ENCODE measurements at places on chromosomes 6 and 20. TPM values are rescaled to one million over a fixed set of nuclear protein-coding genes. Genes with fewer than 3 reads are reported as not detected.
A peak's percentile ranks its signal among the peaks of the same experiment; 100 is the strongest.

Gene PDSS2
- total RNA-seq, result 14.9 TPM

Gene B3GALT4
- total RNA-seq, result 2.0 TPM

Gene OTOR
- not detected for total RNA-seq

Gene SAMD10
- total RNA-seq, result 8.0 TPM

Gene TRIM31
- total RNA-seq, result not detected

Gene PGC
- not detected for total RNA-seq

Gene MYBL2
- total RNA-seq, result 124 TPM

DNA sequence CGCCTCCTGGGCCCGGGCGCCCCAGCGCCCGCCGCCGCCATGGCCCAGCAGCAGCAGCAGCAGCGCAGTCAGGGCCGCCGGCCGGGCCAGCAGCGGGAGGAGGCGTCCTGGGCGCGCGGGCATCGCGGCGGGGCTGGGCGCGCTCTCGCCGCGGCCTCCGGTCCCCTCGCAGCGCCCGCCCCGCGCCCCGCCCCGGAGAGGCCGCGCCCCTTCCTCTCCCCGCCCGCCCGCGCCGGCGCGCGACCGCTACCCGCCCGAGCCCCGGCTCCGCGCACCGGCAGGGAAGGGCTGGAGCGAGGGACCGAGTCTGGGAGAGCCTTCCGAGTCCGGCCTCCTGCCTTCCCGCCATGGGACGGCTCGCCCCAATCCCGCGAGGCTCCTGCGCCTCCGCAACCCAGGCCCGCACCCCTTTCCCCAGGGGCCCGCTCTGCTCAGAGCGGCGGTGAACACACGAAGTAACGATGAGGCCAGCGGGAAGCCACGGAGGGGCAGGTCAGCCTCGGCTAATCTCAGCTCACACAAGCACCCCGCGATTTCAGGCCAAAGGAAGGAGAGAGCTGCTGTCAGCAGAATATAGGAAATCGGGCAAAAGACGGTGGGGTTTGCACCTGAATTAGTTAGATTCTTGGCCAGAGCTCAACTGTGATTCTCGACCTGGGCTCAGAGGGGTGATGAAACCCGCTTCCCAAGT, at the start of gene TXNDC5:
TXNDC5 (minus strand) TSS at position 135 of the 691 bp plus-strand sequence; CDS start at position 123, 12 bp downstream.
- DNase-seq, result peak; percentile 66

- DNase-seq, result no peak
Measured at GRCh38 chr6:45116714-45117410, 211.3 kb upstream of the RUNX2 start.

DNA sequence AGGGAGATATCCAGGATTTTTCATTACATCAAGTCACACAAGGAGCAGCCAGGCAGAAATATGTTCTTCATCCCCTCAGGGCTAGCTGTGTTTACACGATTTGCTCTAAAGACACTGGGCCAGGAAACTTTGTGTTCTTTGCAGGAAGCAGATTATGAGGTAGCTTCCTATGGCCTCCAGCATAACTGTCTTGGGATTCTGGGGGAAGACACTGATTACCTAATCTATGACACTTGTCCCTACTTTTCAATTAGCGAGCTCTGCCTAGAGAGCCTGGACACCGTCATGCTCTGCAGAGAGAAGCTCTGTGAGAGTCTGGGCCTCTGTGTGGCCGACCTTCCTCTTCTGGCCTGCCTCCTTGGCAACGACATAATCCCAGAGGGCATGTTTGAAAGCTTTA, 11.2 kb downstream of the FAM120B start:
- DNase-seq, result no peak

DNA sequence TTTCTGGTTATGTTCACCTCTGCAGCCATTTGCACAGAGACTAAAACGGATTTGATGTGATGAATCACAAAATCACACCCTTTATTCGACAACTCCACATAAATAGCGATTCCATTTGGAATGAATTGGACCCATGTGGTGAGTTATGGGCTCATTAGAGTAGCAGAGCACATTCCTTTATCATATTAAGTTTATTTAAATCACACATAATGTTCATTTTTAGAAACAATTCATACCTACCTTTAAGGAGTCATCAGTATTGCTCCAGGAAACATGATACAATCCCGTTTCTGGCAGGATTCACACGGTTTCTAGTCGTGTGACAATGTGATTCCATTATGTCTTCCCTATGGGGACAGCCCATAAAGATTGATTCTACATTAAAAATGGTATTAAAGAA, 303.5 kb downstream of the CDH4 start:
- DNase-seq, result no peak

- DNase-seq, result peak; percentile 15
Measured at GRCh38 chr20:41029150-41029901, 704 bp downstream of the TOP1 start.

- no peak for DNase-seq
Measured at GRCh38 chr20:4951299-4951698, 50.0 kb downstream of the SLC23A2 start.

DNA sequence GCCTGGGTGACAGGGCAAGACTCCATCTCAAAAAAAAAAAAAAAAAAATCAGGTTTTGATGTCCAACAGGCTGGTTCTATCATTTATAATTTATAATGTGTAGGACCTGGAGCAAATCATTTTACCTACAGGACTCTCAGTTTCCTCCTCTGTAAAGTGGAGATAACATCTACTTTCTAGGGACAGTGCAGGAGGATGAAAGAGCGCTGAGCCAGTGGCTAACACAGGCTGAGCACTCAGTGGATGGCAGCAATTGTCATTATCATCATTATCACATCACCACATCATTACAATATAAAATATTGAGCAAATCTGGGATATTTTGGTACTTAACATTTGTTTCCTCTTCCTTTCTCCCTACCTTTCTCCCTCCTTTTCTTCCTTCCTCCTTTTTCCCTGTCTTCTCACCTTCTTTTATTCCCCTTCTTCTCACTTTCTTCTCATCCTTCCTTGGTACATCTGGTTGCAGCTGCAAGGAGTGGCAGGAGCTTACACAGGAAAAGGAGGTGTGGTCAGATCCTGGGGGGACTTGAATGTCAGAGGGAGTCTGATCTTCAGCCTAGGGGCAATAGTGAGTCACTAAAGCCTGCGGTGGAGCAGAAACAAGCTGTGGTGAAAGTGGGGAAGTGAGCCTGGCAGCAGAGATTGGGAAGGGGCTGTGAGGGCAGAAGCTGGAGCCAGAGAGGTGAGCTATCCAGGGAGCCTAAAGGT, 24.6 kb upstream of the CTNNBL1 start:
- DNase-seq, result no peak

DNA sequence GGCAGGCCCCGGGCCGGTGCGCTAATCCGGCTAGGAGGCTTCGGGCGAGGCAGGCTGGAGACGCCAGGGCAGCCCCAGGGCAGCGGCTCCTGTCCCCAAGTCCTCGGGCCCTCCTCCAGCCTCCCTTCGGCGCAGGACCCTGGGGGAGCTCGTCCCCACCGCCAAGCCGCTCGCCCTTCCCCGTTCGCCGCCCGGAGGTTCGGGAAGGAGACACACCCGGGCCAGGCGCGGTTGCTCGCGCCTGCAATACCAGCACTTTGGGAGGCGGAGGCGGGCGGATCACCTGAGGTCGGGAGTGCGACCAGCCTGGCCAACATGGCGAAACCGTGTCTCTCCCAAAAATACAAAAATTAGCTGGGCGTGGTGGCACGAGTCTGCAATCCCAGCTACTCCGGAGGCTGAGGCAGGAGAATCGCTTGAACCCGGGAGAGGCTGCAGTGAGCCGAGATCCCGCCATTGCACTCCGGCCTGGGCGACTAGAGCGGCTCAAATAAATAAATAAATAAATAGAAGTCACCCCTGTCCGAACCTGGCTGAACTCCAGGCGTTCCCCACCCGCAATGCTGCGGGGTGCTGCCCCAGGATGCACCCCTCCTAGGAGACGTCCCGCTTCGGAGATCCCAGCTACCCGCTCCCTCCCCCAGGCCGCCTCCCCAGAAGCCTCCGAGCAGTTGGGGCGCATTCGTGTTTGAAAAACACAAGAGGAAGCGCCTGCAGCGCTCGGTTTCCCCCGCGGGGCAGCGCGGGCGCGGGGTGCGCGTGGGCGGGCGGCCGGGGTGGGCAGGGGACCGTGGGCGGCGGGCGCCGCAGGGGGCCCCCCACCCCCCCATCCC, 27.5 kb downstream of the SERPINB9 start:
- peak; percentile 17 for DNase-seq

DNA sequence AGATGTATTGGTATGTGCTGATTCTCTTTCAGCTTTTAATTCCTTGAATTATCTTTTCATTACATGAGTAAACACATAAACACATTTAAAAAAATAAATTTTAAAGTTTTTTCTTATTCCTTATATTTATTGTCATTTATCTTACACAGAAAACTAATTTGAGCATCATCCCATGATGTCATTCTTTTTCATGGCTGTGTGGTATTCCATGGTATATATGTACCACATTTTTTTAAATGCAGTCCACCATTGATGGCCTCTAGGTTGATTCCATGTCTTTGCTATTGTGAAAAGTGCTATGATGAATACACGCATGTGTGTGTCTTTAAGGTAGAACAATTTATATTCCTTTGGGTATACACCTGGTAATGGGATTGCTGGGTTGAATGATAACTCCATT, 33.3 kb downstream of the OTOR start:
- no peak for DNase-seq

GRCh38 chr6:40341726-40342125, 245.4 kb downstream of the LRFN2 start:
- no peak for DNase-seq

DNA sequence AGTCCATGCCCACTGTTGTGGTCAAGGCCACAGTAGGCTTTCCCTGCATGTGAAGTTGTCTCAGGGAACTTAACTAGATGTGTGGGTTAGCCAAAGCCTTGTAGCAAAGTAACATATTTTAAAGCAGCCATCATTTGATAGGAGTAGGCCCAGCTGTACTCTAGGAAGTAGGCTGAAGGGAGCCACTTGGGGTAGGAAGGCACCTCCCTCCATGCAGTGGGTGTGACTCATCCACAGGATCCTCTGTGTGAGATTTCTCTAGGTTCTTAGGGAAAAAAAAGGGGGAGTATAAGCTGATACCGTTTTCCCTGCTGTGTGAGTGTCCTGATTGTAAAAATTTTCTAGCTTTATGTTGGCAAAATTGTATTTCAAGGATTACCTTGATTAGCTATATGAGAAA, 44.7 kb downstream of the VAPB start:
- no peak for DNase-seq

DNA sequence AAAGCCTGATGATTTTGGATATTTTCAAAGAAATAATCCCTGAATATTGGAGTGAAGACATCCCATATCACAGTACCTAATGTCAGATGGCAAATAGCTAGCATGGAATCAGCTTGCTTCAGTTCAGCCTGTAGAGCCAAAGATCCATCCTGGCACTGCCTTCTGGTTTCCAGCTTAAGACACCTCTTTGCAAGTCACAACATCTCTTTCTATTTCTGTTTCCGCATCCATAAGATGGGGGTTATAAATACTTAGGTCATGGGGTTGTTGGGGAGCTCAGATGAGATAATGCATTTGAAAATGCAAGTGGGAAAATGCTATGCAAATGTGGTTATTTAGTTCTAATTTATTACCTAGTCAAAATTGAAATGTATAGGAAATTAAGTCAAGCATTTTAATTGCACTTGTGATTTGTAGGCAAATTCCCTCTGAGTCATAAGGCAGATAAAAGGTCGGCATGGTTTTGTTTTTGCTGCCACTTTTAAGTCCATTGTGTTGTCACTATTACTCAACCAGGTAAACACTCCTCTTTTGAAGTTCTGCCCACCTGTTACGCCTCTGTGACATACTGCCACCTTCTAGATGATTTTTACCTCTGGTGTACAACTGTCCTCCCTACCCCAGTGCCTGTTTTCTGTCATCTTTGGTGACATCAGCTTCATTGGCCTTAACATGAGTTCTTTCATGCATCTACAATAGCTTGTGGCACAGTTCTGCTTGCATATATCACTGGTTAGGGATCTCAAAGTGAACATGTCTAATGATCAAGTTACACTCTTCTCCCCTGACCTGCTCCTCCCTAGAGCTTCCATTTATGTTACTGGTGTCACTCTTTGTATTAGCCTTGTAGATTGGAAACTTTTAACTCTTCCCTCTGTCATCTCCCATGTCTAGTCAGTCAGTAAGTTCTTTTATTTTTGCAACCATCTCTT, 96.6 kb downstream of the CDKAL1 start:
- no peak for DNase-seq

DNA sequence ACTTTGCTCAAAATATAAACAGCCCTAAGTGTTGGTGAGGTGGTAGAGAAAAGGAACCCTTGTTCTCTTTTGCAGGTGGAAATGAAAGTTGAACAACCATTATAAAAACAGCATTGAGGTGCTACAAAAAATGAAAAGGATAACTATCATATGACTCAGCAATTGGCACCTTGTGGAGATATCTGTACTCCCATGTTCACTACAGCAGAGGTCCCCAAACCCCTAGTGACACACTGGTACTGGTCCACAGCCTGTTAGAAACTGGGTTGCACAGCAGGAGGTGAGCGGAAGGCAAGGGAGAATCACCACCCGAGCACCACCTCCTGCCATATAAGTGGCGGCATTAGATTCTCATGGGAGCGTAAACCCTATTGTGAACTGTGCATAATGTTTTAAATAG, 267.4 kb upstream of the THEMIS start:
- no peak for DNase-seq
